ENCODE measurements at places on chromosomes 6 and 20. TPM values are rescaled to one million over a fixed set of nuclear protein-coding genes. Genes with fewer than 3 reads are reported as not detected.

DNA sequence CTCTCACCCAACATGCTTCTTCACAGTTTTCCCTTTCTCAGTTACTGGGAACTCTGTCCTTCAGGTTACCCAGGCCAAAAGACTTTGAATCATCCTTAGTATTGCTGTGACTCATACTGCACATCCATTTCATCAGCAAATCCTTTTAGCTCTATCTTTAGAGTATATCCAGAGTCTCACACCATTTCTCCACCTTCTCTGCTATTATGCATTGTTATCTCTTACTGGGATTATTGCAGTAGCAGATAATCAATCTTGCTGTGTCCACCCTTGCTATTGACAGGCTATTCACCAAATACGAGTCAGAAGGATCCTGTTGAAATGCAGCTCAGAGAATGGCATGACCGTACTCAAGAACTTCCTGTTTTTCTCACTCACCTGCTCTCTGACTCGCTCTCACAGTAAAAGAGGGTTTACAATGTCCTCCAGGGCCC is 57.3 kb downstream of the BCKDHB start:
- no peak for DNase-seq

Gene MMUT
- 14.9 TPM for total RNA-seq

- DNase-seq: no peak
These were observed 27.1 kb downstream of the CDYL start for GRCh38 chr6:4803343-4803744.

GRCh38 chr6:82217018-82217586 is 30.4 kb downstream of the IBTK start:
- DNase-seq: no peak

Gene LTB
- total RNA-seq: not detected

- no peak for DNase-seq
These were observed 963 bp downstream of the MPIG6B start for GRCh38 chr6:31723980-31724691.

- peak; percentile 71 for DNase-seq
These were observed 77.3 kb downstream of the DTD1 start for GRCh38 chr20:18665135-18665534.

- DNase-seq: no peak
These were observed 4.8 kb upstream of the ASF1A start for GRCh38 chr6:118889163-118889562.

GRCh38 chr6:145544041-145544440 is 191.3 kb downstream of the EPM2A start:
- no peak for DNase-seq

GRCh38 chr6:35620706-35621105 is 68.0 kb downstream of the FKBP5 start:
- DNase-seq: no peak

GRCh38 chr6:82740072-82740471 is 325.6 kb downstream of the UBE3D start:
- no peak for DNase-seq

Gene TM9SF4
- total RNA-seq: 49.5 TPM

Gene MYCT1
- total RNA-seq: 3.5 TPM

DNA sequence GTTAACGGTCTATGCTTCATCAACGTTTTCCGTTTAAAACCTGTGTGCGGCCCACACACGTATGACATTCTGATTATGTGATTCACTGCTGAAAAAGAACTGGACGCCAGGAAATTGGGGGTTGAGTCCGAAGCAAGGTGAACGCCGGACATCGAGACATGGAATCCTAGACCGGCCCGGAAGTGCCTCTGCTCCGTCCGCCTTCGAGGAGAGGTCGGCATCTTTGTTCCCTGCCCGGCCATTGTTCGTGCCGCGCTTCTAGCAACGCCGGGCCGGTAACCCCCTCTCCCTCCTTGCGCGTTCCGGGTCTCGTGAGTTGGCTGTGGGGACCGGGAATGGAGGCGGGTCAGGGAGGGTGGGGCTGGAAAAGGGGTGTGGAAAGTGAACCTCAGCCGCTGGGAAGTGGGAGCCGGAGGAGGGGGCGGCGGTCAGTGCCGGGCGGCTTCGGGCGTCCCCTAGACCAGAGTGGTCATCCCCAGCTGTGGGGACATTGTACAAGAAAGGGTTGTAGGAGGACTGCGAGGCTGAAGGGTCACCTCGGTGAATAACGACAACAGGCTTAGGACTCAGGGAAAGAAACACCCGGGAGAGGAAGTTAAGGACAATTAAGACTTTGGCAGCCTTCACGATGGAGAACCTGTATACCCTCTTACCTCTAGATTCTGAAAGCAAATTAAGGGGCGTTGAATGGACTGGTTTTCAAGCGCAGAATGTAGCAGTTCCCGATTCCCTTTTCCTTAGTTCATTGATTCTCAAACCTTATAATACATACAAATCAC is at the start of gene ZSCAN9:
Gene ZSCAN9 (plus strand): TSS at position 220 of the 779 bp plus-strand sequence. CDS start 1,810 bp downstream, outside the sequence.
- peak; percentile 79 for DNase-seq

DNA sequence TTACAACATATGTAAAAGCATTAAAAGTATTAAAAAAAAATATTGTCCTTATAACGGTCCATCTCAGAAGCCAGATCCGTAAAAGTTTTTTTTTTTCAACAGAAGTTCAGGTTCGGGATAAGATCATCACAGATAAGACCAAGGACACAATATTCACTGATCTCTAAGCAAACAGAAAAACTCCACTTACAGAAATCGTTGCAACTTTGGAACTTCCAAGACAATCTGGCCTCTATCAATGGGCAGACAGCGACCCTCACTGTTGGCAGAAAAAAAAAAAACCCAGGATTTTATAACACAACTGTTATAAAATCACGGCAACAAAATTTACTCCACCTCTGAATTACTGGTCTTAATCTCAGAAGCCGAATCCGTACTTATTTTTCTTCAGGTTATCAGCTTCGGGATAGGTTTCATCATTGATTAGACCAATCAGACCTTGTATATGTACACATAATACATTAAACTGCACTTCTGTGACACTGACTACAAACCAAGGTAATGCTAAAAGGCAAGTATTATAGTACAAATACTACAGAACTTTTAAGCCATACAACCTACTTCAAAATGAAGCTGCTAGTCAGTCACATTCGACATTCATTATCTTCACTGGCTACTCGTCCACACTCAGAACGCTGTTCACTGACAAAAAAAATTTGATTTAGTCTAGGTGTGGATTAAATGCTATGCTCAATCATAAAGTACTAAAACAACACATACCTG is 34.7 kb upstream of the SYNCRIP start:
- DNase-seq: no peak

DNA sequence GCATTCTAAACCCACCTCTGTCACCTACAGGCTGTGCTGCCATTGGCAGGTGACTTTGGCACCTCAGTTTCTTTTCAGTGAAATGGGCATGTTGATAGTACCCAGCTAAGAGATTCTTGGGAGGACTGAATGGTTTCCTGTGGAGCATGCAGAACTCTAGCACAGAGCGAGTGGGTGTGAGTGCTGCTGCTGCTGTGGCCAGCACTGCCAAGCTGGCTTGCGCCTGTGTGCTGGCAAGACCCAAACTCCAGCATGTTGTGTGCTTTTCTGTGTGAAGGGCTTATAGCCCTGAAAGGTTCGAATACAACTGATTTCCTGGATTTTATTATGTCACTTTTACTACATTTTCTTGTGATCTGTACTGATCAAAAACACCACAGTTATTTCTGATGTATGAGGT is 78.1 kb upstream of the KIF25 start:
- DNase-seq: no peak

DNA sequence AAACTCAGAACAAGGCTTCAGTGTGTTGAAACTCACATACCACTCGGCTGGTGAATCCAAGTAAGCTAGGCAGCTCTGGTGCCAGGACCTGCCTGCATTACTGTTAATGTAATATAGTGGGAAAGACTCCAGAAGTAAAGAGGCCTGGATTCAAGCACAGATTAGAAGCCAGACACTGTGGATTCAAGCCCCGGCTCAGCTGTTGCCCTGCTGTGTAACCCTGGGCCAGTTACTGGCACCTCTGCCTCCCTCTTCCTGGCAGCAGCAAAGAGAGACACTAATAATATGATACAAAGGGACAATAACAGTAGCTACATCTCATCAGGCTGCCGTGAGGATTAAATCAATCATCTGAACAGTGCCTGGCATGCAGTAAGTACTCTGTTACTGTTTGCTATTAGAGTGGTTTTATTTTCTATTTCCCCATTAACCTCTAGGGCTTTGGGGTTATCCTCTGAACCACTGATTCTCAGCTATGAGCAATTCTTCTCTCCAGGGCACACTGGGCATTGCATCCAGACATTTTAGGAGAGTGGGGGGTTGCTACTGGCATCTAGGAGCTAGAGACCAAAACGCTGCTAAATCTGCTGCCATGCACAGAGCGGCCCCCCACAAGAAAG is 92.9 kb downstream of the ZMYND8 start:
- no peak for DNase-seq

GRCh38 chr6:32664354-32664753 is 2.1 kb downstream of the HLA-DQB1 start:
- no peak for DNase-seq

GRCh38 chr6:27901801-27902200 is 10.4 kb downstream of the OR2B2 start:
- no peak for DNase-seq

- no peak for DNase-seq
These were observed 19.6 kb downstream of the SLC22A2 start for GRCh38 chr6:160238761-160239751.

DNA sequence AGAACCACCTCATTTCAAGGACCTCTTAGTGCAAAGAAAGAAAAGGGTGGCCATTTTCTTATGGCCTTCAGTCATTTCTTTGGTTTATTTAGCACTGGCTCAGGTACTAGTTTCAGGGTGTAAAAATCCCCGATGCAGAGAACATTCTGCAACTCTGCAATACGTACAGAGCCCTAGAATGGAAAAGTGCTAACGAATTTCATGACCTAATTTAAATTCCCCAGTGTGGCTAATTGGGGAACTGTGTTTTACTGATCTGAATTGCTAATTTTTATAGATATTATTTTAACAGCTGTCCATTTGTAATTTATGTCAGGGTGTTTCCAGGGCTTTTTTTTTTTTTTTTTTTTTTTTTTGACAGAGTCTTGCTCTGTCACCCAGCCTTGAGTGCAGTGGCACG is 160.7 kb downstream of the UST start:
- DNase-seq: no peak

- no peak for DNase-seq
These were observed 56.6 kb downstream of the TNFRSF21 start for GRCh38 chr6:47253136-47253535.

DNA sequence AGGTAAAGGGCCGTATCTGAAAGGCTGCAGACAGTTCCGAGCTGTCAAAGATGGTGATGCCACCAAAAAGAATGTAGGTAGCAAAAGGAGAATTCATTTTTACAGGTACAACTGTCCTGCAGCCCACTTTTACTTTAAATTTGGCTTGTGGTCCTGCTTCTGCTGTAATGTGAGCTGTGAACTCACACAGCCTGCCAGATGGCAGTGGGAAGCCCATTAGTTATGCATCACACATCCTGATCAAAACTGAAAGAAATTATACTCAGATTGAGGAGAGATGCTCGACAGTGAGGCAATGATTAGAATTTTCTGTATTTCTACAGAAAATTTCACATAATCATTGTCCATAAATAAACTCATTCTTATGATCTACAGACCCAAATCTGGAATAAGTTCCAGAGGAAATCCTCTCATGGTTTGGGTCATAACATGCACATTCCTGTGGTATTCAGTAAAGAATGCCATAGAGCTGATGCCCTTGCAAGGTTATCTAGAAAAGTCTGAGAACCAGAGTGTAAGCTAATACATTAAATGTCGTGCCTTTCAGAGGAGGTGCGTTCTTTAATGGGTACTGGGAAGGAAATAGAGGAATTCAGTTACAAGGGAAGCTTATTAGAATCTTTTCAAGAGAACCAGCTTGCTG is 23.9 kb upstream of the E2F3 start:
- no peak for DNase-seq

All from lower leg skin (tissue), 4 donors.